Cortex of kidney (tissue), 1 donor: ENCODE measurements at places on chromosomes 12 and 14.

- no peak for DNase-seq
Observed at GRCh38 chr12:102946042-102946441, 11.4 kb upstream of the ASCL1 start.

DNA sequence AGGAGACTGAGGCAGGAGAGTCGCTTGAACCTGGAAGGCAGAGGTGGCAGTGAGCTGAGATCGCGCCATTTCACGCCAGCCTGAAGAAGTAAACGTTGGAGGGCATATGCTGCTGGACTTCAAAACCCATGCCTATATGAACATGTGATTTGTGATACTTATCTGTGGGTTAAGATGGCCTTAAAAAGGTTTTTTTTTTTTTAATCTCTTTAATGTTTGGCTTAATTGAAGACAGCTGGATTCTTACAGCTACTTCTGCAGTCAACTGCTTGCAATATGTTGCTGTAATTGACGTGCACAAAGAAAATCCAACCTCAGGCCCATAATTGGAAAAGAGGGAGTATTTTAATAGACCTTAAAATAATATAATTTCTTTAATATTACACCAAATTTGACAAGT, 1.5 kb upstream of the B3GNT4 start:
- DNase-seq = no peak

DNA sequence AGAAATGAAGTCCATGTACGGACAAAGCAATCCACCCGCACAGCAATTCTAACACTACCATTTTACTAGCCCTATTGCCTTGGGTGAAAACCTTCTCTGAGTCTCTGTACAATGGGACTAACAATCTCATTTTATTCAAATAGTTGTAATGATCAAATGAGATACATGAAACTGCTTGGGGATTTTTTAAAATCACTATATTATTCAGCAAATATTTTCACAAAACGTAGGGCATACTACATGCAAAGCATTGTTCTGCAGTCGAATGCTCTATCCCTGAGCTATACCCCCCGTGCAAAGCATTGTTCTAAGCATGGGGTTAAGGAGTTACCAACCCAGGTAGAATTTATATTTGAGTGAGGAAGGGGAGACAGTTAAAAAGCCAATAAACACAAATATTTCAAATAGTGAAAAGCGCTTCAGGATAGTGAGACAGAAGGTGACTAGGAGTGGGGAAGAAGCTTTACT, 554 bp upstream of the ATF7 start:
- no peak for DNase-seq

DNA sequence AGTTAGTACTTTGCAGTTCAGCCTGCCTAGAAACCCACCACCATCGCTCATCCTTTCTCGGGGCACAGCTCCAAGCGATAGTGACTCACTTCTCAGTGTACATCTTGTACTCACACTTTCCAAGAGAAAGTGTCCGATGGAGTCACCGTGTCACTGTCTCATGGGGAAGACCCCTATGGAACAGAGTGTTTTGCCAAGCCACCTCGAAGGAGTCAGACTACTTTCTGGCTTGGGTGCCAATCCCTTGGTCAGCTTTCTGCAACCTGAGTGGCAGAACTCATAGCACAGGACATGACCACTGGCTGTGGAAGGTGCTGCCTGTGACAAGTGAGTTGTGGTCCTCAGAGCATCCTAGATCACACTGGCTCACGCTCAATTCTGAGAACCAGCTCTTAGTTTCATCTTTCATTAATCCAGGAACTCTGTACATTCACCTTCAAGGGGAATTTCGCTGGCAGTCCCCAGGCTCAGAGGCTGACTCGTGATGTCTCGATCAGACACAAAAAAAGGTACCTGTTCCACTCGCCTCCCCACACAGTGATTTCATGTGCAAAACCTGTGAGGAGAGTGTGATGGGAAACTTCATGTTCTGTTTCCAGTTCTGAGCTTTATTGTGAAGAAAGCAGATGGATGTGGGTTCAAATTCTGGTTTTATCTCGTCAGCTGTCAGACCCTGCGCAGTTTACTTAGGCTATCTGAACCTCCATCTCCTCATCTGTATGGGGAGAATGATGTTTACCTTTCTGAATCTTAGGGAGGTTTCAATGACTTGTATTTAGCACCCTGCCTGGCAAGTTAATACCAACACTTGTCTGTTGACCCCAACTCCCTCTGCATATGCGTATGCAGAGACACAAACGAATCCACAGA, 127.3 kb upstream of the CCND2 start:
- DNase-seq = no peak

GRCh38 chr14:93456356-93456755, 25.6 kb downstream of the UNC79 start:
- DNase-seq = no peak

DNA sequence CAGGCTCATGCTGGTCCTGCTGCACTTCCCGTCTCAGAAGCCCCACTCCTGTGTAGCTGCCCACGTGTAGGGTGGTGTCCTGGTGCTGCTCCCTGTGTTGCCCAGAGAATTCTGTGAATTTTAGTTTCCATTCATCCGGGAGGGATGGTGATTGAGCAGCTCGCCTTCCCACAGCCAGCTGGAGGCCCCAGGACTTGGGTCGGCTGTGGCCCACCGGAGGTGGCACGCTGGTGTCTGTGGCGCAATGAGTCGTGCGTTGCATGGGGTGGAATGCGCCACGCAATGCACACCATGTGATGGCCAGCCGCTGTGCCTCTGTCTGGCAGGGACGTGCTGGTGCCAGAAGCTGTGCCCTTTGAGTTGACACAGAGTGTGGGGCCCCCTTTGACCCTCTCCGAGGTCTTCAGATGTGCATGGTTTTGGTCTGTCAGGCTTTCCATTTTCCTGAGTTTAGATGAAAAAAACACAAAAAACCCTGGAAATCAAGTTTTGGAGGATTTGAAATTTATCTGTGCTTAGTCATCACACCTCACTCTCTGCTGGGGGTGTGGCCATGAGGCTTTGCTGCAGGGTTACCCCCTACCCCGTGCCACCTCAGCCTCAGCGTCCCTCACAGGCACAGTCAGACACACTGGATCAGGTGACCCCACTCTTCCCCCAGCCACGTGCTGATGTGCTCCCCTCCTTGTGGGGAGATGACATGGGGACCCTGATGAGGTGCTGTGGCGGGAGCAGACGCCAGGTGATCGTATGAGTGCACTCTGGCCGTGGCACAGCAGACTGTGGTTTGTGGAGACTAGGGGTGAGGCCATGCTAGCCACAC, 64.6 kb downstream of the EP400 start:
- no peak for DNase-seq

GRCh38 chr12:14664434-14665023, 31.9 kb downstream of the GUCY2C start:
- no peak for DNase-seq

GRCh38 chr14:75343911-75344310, 65.3 kb downstream of the FOS start:
- DNase-seq = no peak

- no peak for DNase-seq
Observed at GRCh38 chr14:100158566-100159093, 815 bp downstream of the DEGS2 start.

DNA sequence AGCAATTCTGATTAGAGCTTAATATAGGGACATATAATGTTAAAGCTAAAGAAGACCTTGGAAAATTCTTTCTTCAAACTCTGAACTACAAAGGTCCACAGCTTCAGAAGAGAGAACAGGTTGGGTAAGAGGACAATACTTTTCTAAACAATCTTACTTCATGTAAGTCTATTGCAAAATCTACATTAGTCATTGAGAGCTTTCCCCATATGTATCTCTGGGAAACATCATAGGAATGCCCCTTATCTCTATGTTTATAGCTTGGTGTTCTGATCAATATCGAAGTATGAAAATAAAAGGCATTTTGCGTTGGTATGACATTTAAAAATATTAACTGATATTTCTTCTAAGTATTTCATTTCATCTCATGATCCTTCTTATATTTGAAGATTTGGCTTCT, 962.6 kb downstream of the AACS start:
- no peak for DNase-seq

GRCh38 chr12:115817389-115817788, 460.1 kb downstream of the MED13L start:
- no peak for DNase-seq
